ENCODE measurements at places on chromosomes 16 and 17.

GRCh38 chr17:57544401-57544800 is 200.7 kb downstream of the CCDC182 start:
- no peak for DNase-seq

DNA sequence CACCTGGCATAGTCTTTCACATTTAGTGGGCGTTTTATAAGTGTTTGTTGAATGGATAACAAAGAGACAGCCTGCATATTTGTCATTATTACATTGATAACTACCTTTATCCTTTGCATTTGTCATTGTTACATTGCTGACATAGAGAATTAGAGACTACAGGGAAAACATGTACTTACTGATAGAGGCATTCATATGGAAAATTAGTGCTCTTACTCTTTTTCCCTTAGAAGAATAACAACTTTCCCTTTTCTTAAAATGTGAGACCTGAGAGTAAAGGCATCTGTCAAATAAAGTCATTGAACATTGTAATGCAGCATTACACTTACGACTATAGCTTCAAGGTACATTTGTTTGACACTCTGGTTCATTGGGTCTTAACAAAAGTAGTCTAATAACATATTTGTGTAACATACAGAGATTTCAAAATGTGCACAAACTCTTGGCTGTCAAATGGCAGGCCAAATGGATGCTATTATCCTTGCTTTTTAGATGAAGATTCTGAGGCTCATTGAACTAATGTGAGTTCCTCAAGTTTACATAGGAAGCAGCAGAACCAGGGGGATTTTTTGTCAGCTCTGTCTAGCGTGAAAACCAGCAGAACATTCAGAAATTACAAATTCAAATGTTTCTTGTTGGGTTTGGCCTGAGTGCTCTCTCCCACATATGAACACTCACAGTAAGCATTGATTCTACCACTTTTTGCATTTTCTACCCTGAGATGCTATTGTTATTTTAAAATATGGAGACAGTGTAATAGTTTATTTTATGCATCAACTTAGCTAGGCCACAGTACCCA is 28.5 kb downstream of the SMIM36 start:
- DNase-seq, result no peak

GRCh38 chr17:3167574-3167973 is 29.7 kb upstream of the OR1A2 start:
- DNase-seq, result no peak

DNA sequence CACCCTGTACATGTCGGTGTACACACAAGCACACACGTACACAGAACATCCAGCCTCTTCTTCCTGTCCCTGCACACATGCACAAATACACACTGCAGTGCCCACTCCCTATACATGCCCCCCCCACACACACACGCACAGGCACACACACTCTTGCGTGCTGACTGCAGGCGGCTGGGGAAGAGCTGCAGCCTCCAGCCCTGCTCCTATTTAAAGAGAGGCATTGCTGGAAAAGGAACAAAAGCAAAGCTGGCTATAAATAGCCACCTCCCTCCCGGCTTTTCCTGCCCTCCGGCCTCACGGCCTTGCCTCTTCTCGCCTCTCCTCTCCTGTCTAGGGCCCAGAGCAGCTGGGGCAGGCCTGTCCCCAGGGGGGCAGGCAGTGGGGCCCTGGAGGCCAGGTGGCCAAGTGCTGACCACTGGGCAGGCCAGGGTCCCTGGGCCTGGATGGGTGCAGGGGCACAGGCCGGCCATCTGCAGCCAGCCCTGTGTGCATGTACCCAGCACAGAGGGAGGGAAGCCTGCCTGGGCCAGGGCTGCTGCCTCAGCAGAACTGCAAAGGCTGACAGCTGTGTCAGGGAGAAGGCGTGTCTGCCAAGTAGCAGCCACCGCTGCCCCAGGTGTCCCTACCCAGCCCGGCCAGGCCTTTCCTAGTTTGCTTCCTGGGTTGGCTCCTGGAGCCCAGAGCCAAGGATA is 25.4 kb downstream of the RTN4RL1 start:
- DNase-seq, result no peak

- no peak for DNase-seq
Observed at GRCh38 chr17:48994549-48995303, 2.5 kb upstream of the IGF2BP1 start.

DNA sequence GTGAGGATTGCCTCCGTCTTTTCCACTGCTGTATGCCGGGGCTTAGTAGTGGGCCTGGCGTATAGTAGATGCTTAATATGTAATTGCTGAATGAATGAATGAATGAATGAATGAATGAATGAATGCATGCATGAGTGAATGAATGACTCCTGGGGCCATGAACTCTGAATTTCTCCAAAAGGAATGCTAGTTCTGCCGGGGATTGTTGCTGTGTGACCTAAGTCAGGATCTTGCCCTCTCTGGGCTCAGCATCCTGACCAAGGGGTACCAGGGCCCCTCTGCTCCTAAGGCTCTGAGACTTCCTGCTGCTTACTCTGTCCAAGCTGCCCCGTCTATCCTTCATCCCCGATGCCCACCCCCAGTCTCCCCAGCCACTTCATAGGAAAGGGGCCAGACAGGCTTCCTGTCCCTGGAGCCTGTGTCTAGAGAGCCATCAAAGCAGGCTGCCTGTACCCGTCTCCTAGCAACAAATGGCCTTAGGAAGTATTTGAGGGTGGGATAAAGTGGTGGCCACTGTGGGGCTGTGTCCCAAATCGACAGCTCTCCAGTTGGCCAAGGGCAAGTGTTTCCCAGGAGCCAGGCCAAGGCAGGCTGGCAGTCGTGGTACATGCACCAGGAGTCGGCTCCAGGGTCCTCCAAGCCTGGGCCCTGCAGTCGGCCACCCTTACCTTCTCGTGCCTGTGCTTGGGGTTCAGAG is 11.6 kb upstream of the MPRIP start:
- no peak for DNase-seq

- DNase-seq, result no peak
Observed at GRCh38 chr17:16374146-16374938, 6.5 kb upstream of the UBB start.

GRCh38 chr17:72357764-72358365 is 237.0 kb downstream of the SOX9 start:
- DNase-seq, result no peak

GRCh38 chr17:28841901-28842281 is 699 bp downstream of the FAM222B start:
- no peak for DNase-seq

DNA sequence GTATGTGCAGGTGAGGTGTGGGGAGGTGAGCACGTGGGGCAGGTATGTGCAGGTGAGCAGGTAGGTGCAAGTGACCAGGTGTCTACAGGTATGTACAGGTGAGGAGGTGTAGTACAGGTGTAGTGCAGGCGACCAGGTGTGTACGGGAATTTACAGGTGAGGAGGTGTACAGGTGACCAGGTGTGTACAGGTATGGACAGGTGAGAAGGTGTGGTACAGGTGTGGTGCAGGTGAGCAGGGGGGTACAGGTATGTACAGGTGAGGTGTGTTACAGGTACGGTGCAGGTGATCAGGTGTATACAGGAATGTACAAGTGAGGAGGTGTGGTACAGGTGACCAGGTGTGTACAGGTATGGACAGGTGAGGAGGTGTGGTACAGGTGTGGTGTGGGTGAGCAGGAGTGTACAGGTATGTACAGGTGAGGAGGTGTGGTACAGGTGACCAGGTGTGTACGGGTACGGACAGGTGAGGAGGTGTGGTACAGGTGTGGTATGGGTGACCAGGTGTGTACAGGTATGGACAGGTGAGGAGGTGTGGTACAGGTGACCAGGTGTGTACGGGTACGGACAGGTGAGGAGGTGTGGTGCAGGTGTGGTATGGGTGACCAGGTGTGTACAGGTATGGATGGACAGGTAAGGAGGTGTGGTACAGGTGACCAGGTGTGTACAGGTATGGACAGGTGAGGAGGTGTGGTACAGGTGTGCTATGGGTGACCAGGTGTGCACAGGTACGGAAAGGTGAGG is 12.8 kb upstream of the DBNDD1 start:
- no peak for DNase-seq

DNA sequence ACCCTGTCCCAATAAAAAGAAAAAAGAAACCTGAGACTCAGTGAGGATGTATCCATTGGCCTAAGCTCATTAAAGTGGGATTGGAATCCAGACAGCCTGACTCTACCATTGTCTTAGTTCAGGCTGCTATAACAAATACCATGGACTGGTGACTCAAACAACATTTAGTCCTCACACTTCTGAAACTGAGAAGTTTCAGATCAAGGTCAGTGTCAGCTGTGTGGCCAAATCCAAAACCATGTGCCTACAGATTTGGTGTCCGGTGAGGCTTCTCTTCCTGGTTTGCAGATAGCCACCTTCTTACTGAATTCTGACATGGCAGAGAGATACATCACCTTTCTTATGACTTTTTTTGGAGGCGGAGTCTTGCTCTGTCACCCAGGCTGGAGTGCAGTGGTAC is 53.3 kb upstream of the KDM8 start:
- DNase-seq, result no peak

- DNase-seq, result no peak
Observed at GRCh38 chr16:89138513-89138795, 33.1 kb upstream of the CDH15 start.
